ENCODE measurements at places on chromosomes 7 and 10.

DNA sequence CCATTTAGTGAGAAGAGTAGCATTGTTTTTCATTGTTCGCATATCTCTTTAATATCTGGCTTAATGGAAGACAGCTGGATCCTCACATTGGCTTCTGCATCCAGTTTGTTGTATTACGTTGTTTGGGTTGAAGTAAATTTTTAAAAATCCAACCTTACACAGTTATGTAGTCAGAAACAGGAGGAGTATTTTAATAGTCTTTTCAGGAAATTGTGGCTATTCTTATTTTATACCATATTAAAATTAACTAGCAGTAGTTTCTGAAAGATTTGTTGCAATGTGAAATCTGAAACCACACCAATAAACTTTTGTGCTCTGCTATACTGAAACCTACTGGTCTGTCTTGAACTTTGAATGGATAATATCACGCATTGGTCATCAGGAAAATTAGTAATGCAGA, 27.9 kb downstream of the MYPN start:
- DNase-seq, result no peak

DNA sequence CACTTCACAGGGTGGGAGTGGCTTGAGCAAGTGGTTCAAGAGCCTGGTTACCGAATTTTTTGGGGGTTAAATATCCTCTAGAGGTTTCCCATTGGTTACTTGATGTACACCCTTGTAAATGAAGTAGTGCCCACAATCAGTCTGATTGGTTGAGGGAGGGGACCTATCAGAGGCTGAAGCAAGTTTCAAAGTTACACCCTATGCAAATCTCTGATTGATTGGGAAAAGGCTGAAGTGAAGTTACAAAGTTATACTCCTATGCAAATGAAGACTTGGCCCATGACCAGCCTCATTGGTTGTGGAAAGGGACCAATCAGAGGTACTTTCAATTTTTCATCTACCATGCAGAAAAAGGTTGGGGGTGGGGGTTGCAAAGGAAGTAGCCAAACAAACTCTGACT, 34.7 kb downstream of the UBE2D4 start:
- DNase-seq, result no peak

- no peak for DNase-seq
These were observed 152.0 kb downstream of the PLPP4 start for GRCh38 chr10:120609006-120609405.

GRCh38 chr7:112023786-112024185, 182.4 kb downstream of the DOCK4 start:
- DNase-seq, result no peak

GRCh38 chr10:49389361-49389933, 6.4 kb downstream of the DRGX start:
- no peak for DNase-seq
